Activated CD4-positive, alpha-beta memory T cell treated with anti-CD3 and anti-CD28 coated beads for 36 hours (primary cell): ENCODE measurements at places on chromosomes 5 and 9. TPM values are rescaled to one million over a fixed set of nuclear protein-coding genes. Genes with fewer than 3 reads are reported as not detected.

ADGRV1 gene
- not detected for total RNA-seq

DNA sequence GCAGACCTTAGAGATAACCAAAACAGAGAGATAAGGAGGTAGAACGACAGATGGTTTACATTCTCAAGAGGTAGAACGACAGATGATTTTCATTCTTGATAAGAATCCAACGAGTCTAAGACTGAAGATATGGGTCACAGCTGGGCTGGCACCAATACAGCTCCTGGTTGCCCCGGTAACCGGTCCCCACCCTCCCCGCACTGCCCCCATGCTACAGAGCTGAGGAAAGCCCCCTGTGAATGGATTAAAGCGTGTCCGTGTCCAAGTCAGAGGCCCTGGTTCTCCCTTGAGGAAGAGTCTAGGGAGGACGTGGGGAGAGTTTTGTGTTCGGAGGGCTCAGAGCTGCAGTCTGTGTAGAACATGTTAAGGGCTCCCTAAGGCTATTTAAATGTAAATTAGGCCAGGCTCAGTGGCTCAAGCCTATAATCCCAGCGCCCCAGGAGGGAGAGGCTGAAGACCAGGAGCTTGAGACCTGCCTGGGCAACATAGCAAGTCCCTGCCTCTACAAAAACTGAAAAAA is 8.1 kb downstream of the IDNK start:
- H3K36me3 ChIP-seq = peaks cover 11% of the 10 kb centered on the region
- H3K27ac ChIP-seq = no peak overlapping the region
- H3K4me3 ChIP-seq = no peak overlapping the region
- H3K27me3 ChIP-seq = no peaks in the 10 kb centered on the region
- DNase-seq = no peak

PCDHB15 gene
- not detected for total RNA-seq

DNA sequence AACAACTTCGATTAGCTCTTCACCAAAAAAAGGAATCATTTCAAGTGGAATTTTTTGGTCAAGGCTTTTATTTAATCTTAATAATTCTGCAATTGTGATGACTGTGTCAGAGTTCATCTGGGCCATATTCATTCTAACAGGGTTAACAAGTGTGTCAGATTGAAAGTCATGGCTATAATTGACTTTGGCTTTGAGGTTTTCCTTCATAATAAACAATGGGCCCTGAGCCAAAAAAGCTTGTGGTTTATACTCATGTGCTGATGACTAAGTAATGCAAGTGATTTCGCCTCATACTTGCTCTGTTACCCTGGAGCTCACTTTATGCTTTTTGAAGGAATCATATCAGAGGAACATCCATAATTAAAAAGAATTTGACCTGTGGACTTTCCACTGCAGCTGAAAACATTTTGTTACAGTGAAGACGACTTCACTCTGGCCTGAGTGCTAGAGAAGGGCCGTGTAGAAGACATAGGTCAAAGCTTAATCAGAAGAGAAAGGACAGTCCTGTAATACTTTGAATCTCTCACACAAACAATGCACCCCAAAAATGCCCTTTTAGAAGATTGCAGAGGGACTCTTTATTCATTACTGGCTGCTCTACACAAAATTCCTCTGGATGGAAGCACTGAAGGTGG is 101.7 kb downstream of the GDNF start:
- peaks cover 40% of the 10 kb centered on the region for H3K36me3 ChIP-seq
- no peak for DNase-seq
- no peaks in the 10 kb centered on the region for H3K27me3 ChIP-seq
- H3K4me3 ChIP-seq = no peak overlapping the region

GRCh38 chr9:81724242-81724889 is 35.0 kb upstream of the TLE1 start:
- H3K27ac ChIP-seq = no peak overlapping the region
- no peaks in the 10 kb centered on the region for H3K27me3 ChIP-seq
- no peak for DNase-seq
- no peaks in the 10 kb centered on the region for H3K4me1 ChIP-seq
- H3K4me3 ChIP-seq = no peak overlapping the region
- no peaks in the 10 kb centered on the region for H3K36me3 ChIP-seq

GRCh38 chr9:16347886-16348285 is 522.6 kb downstream of the BNC2 start:
- no peaks in the 10 kb centered on the region for H3K27me3 ChIP-seq
- H3K36me3 ChIP-seq = no peaks in the 10 kb centered on the region
- no peak for DNase-seq
- H3K27ac ChIP-seq = no peak overlapping the region
- no peaks in the 10 kb centered on the region for H3K4me1 ChIP-seq

DNA sequence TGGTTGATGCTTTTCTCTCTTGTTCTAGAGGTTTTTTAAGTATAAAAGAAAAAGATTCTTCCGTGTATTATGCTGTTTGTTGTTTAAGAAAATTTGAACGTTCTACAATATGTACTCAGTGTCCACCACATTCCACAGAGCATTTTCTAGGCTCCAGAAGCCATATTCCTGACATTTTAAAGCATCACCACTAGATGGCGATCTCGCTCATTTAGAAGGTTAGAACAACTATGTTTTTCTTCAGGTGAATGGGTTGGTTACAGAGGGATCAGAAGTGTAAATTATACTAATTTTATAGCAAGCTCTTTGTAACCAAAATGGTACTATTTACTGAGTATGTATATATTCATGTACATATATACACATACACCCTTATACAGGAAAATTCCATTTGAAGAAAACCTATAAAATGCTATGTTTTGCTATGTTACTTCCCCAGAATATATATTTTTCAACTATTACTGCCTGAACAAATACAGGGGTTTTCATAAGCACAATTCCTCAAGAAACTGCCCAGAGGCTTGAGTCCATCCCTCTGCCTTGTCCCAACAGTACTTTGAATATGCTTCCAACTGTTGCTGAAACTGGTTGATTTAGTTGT is 284.3 kb downstream of the CCDC171 start:
- H3K4me3 ChIP-seq = no peak overlapping the region
- no peaks in the 10 kb centered on the region for H3K27me3 ChIP-seq
- no peak overlapping the region for H3K27ac ChIP-seq
- H3K36me3 ChIP-seq = no peaks in the 10 kb centered on the region
- DNase-seq = no peak

- no peak for DNase-seq
- H3K4me1 ChIP-seq = no peaks in the 10 kb centered on the region
- H3K4me3 ChIP-seq = no peak overlapping the region
- H3K27ac ChIP-seq = no peak overlapping the region
- peaks cover 20% of the 10 kb centered on the region for H3K27me3 ChIP-seq
Measured at GRCh38 chr5:2066373-2066772, 183.6 kb upstream of the IRX4 start.

- DNase-seq = no peak
- no peaks in the 10 kb centered on the region for H3K4me1 ChIP-seq
Measured at GRCh38 chr9:78698371-78698770, 401.4 kb downstream of the PSAT1 start.

GRCh38 chr5:66151030-66151429 is 6.9 kb downstream of the SREK1 start:
- no peaks in the 10 kb centered on the region for H3K27me3 ChIP-seq
- H3K4me3 ChIP-seq = peak overlapping the region; percentile 39
- peaks cover 56% of the 10 kb centered on the region for H3K4me1 ChIP-seq
- DNase-seq = peak; percentile 61
- H3K27ac ChIP-seq = peak overlapping the region; percentile 88

ANKRD18B gene
- 1.5 TPM for total RNA-seq

DNA sequence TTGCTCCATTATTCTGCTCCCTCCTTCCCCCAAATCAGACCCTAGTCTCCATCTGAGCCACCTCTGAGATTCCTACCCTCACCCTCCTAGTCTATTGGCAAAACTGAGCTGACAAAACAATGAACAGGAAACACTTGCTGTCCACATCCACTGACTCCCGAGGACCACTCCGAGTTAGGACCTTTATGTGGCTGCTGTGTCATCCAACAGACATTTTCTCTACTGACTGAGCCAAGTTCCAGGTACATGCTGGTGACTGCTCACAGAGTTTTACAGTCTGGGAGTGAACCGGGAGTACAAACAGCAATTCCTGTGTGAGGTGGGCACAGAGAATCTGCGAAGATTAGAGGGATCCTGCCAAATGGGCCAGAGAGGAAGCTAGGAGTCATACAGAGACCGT is 39.2 kb downstream of the CFAP90 start:
- no peaks in the 10 kb centered on the region for H3K4me1 ChIP-seq
- no peak overlapping the region for H3K4me3 ChIP-seq
- H3K27me3 ChIP-seq = peaks cover 44% of the 10 kb centered on the region
- no peaks in the 10 kb centered on the region for H3K36me3 ChIP-seq
- no peak overlapping the region for H3K27ac ChIP-seq
- DNase-seq = no peak

RGS14 gene
- 43.9 TPM for total RNA-seq

OXCT1 gene
- 117 TPM for total RNA-seq
